A549 treated with Hydrocortisone at 1 μM for 4 hours (cell line): ENCODE measurements at places on chromosomes 5 and 9. TPM values are rescaled to one million over a fixed set of nuclear protein-coding genes. Genes with fewer than 3 reads are reported as not detected.

CARD19 gene
- 41.0 to 65.5 TPM (median 62.1 TPM) in 5 replicates for total RNA-seq

ORM2 gene
- not detected in 5 replicates for total RNA-seq

KCNV2 gene
- total RNA-seq = not detected in 5 replicates

PCDHB10 gene
- total RNA-seq = 0.03 to 0.06 TPM (median 0.05 TPM) in 3 of 5 replicates, not detected in the others

CFAP77 gene
- total RNA-seq = 0.12 to 0.18 TPM (median 0.16 TPM) in 3 of 5 replicates, not detected in the others

MELK gene
- total RNA-seq = 62.1 to 83.8 TPM (median 69.7 TPM) in 5 replicates

PCDHB8 gene
- 0.13 to 0.36 TPM (median 0.30 TPM) in 5 replicates for total RNA-seq

IL4 gene
- not detected in 5 replicates for total RNA-seq

CAVIN4 gene
- total RNA-seq = 0.29 to 0.53 TPM (median 0.46 TPM) in 5 replicates

ELL2 gene
- total RNA-seq = 22.7 to 38.1 TPM (median 36.0 TPM) in 5 replicates

GFI1B gene
- total RNA-seq = 0.07 to 0.20 TPM (median 0.10 TPM) in 5 replicates

FBP2 gene
- total RNA-seq = 0.06 TPM in 1 of 5 replicates, not detected in the others

TSPAN17 gene
- 59.0 to 64.5 TPM (median 61.5 TPM) in 5 replicates for total RNA-seq

SSBP2 gene
- 12.1 to 16.0 TPM (median 13.0 TPM) in 5 replicates for total RNA-seq

ZFP2 gene
- total RNA-seq = 0.06 TPM in 1 of 5 replicates, not detected in the others

FOXD4L6 gene
- total RNA-seq = 0.06 to 0.07 TPM in 2 of 5 replicates, not detected in the others

SYNPO gene
- 21.7 to 25.7 TPM (median 24.0 TPM) in 5 replicates for total RNA-seq

RMRP gene
- total RNA-seq = 8.7 to 24.4 TPM (median 17.9 TPM) in 4 of 5 replicates, not detected in the other

LRRC70 gene
- 0.08 to 0.22 TPM (median 0.15 TPM) in 3 of 5 replicates, not detected in the others for total RNA-seq

MFAP3 gene
- total RNA-seq = 19.0 to 44.1 TPM (median 23.7 TPM) in 5 replicates

ADAMTS19 gene
- not detected in 5 replicates for total RNA-seq

FAM78A gene
- total RNA-seq = 0.27 to 0.53 TPM (median 0.38 TPM) in 5 replicates

SAXO1 gene
- not detected in 5 replicates for total RNA-seq

ADAMTS12 gene
- total RNA-seq = 6.1 to 7.8 TPM (median 7.3 TPM) in 5 replicates

SHISAL2B gene
- total RNA-seq = not detected in 5 replicates

PROB1 gene
- total RNA-seq = 0.18 to 0.25 TPM (median 0.20 TPM) in 5 replicates

LRRC19 gene
- total RNA-seq = not detected in 5 replicates

PCDHB3 gene
- 0.03 to 0.07 TPM in 2 of 5 replicates, not detected in the others for total RNA-seq

RABEPK gene
- total RNA-seq = 35.5 to 42.6 TPM (median 40.4 TPM) in 5 replicates

TMEM8B gene
- 2.6 to 4.0 TPM (median 3.3 TPM) in 5 replicates for total RNA-seq

GZMA gene
- total RNA-seq = not detected in 5 replicates

GPR151 gene
- total RNA-seq = not detected in 5 replicates

GTF3C4 gene
- total RNA-seq = 16.7 to 20.9 TPM (median 18.3 TPM) in 5 replicates

UBTD2 gene
- 12.3 to 18.4 TPM (median 15.1 TPM) in 5 replicates for total RNA-seq

CHSY3 gene
- total RNA-seq = 0.09 to 0.12 TPM (median 0.09 TPM) in 4 of 5 replicates, not detected in the other

ZNF782 gene
- total RNA-seq = 1.1 to 2.5 TPM (median 2.1 TPM) in 5 replicates

PCDHGA6 gene
- 0.14 to 0.26 TPM (median 0.20 TPM) in 5 replicates for total RNA-seq
